ENCODE measurements at places on chromosomes 5 and 9.
A peak's percentile ranks its signal among the peaks of the same experiment; 100 is the strongest.

DNA sequence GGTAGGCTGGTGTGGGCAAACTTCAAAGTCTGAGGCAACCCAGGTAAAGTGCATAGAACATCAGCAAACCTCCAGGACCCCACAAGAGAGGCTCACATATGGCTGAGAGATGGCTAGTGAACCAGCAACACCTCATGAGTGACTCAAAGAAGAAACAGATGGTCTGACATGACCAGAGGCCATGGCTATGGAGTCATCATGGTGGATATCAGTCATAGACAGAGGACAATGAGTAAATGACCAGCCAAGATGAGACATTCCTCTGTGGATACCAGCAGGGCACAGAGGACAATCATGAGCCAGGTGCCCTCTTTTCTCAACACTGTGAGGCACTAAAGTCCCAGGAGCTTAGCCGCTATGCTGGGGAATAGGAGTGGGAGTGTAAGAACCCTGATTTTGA, 180.8 kb downstream of the RASEF start:
- no peak for DNase-seq

DNA sequence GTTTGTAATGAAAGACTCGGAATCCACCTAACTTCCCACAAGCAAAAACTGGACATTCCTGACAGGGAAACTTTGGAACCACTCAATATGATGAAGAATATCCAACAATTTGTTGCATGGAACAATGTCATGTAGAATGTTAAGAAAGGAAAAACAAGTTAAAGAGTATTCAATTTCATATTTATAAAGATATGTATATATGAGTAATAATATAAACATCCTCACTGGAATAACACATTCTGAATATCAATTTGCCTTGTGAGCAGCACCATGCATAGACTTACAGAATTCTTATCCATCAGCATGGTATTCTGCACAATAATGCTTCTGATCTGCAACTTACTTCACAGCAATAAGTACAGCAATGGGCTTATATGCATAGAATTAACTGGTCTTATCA, 650.3 kb downstream of the SEMA5A start:
- DNase-seq: no peak

- no peak for DNase-seq
Observed at GRCh38 chr9:127130661-127131538, 8.5 kb upstream of the ANGPTL2 start.

DNA sequence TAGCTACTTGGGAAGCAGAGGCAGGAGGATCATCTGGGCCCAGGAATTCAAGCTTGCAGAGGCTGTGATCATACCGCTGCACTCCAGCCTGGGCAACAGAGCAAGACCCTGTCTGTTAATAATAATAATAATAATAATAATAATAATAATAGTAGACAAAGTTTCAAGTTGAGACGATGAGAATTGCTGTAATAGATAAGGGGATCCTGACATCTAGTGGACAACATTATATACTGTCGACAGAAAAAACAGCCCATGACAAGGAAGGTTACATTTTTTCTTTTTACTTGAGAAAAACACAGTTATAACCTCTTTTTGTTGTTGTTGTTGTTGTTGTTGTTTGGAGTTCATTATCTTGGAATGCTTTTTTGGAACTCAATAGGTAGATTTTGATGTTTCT, 35.3 kb downstream of the NDFIP1 start:
- peak; percentile 65 for DNase-seq

DNA sequence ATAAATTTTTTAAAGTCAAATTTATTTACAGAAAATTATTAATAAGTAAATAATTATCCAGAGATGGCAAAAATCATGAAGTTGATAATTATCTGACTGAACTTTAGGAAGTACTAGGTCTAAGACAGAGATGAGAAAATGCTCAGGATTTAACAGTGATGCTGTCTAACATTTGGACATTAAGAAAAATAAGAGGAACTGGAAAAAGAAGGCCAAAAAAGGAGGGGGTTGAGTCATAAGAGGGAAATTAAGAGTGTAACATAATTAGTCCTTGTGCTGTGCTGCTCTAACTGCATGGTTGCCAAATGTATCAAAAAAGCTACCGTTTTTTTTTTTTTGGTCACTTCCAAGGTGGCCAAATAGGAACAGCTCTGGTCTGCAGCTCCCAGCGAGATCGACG, 35.4 kb upstream of the TUT7 start:
- DNase-seq: no peak

DNA sequence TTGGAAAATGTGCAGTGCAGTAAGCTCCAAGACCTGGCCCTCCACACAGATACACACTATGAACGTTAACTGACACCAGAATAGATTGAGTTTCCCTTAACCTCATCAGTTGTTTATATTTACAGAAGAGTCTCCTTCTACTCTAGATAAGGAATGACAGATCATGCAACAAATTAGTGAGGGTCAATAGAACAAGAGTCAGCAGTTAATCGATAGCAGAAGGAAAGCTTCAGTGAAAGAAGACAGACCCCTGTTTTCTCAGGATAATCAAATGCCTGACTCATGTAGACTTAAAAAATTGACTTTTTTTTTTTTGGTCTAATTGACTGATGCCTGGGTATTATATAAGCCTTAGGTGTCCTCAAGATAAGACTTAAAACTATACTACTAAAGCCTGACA, 179.9 kb downstream of the DTWD2 start:
- no peak for DNase-seq

GRCh38 chr5:39783756-39784421, 359.1 kb upstream of the DAB2 start:
- no peak for DNase-seq

DNA sequence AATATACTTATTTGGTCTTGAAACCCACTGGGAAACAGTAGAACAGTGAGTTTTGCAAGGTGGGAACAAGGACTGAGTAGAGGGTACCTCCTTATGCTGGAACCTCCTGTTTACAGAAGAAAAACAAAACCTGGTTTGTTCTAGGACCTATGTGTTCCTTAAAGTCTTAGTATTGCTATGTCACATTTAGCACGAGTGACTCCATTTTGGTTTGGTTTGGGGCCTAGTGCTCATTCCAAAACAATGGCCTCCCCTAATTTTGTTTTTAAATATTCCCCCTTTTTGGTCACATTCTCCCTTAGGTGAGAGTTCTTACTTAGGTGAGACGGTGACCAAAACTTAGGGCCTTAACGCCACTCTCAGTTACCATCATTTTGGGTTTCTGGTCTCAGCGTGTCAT, 6.2 kb upstream of the NANS start:
- no peak for DNase-seq

DNA sequence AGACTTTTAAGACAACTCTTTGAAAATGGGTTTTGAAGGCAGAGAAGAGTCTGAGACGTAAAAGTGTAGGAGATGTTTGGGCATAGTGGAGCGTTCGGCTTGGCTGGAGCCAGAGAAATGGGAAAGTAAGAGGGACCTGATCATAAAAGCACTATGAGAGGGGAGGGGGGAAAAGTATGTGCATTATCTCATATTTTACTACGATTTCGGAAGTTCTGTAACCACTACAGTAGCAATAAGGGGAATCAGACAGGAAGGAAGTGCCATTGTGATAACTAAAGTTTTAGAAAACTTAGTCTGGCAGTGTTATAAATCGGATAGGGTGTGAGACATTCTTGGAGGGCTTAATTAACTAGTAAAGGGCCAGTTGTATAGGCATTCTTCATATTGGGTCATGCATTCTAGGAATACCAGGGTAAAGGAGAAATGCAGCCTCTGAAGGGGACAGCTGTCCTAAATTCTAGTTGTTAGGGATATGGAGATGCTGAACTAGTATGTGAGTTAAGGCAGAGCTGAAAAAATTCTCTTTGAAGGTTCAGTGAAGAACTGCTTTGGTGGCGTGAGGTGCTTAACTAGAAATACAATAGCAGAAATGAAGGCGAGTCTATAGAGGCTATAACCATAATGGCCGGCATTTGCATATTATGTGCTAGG, 83.8 kb upstream of the FREM1 start:
- no peak for DNase-seq

- no peak for DNase-seq
Observed at GRCh38 chr5:17413691-17414090, 84.3 kb upstream of the TAF11L2 start.

GRCh38 chr5:160167624-160168165, 48.4 kb upstream of the PWWP2A start:
- no peak for DNase-seq

- peak; percentile 96 for DNase-seq
Observed at GRCh38 chr9:14251154-14252071, 62.5 kb downstream of the NFIB start.

DNA sequence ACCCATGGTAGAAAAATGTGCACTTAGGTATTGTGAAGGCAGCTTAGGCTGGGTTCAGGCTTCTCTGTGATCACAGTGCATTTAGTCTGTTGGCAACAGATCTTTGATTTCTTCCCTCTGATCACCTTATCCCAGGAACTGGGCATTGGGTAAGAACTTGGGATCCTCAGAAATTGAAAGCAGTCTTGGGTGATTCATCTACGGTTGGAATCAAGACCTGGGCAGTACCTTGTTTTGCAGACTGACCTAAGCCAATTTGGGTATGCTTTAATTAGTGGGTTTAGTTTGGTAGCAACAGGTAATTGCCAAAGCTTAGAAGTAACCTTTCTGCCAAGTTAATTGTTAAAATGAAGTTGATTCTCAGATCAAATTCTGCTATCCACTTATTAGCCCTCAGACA, 17.8 kb downstream of the ENTREP1 start:
- DNase-seq: no peak

DNA sequence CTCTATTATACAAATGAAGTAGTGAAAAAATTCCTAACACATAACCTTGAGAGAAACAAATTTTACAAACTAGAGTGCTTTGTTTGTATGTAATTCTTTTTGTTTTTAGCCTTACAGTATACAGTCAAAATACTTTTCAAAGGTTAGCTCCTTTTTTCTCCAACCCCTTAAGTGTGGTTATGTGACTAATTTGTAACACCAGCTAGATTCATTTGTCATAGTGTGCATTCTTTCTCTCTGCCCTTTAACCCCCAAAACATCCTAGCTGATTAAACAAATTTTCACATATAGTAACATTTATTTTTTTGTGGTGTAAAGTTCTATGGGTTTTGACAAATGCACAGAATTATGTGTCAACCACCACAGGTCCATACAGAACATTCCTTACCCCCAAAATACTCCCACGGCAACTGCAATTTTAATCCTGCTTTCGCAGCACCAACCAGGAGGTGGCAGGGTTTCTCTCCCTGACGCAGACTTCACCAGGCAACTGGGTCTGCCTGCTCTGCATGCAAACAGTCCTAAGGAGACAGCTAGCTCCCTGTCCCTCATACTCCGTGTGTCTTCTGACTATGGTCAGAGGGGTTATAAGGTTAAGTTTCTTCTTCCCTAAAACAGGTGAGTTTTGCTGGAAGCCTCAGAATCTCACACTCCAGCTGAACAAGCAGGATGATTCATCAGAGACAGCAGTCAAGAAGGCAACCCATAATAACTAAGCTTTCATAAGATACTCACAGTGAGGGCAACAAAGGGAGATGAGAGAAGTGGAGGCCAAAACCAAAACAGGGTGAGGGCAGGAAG, 44.5 kb upstream of the NR5A1 start:
- peak; percentile 63 for DNase-seq

- no peak for DNase-seq
Observed at GRCh38 chr9:83669067-83669466, 38.7 kb downstream of the UBQLN1 start.

GRCh38 chr5:145887976-145888574, 15.3 kb upstream of the GRXCR2 start:
- DNase-seq: peak; percentile 84

DNA sequence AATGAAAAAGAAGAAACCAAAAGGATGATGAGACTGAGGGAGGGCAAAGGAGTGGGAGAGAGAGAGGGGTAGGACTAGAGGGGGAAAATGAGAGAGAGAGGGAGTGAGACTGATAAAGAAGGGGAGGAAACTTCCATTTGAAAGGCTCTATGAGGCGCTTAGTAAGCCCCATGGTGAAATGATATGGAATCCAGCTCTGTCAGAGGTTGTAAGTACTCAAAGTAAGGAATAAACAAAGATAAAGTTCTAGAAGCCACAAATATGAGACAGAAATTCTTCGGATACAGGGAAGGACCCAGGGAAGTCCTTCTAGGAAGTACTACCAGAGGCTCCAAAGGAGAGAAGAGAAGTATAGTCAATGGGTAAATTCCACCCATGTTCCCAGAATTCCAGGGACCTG, 21.7 kb upstream of the VLDLR start:
- no peak for DNase-seq

- no peak for DNase-seq
Observed at GRCh38 chr9:122127396-122127798, 32.2 kb downstream of the NDUFA8 start.

GRCh38 chr9:35847792-35848572, 19.0 kb downstream of the TMEM8B start:
- DNase-seq: no peak

GRCh38 chr9:134005381-134005780, 13.3 kb upstream of the VAV2 start:
- no peak for DNase-seq

DNA sequence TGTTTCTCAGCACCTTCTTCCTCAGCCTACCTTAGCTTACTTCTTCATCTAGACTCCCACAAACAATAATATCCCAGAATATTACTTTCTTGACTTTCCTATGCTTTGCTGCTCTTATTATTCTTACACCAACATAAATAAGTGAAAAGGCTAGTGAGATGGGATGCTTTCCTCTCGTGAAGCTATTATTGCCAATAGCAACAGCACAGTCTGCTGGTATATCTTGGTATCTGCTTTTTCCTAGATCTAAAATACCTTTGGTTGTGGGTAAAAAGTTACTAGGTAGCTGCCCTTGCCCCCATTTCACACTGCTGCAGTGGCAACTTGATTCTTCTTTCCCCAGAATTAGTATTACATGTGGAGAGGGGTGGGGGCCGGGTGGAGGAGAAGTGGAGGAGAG, 26.1 kb upstream of the GLIPR2 start:
- no peak for DNase-seq

DNA sequence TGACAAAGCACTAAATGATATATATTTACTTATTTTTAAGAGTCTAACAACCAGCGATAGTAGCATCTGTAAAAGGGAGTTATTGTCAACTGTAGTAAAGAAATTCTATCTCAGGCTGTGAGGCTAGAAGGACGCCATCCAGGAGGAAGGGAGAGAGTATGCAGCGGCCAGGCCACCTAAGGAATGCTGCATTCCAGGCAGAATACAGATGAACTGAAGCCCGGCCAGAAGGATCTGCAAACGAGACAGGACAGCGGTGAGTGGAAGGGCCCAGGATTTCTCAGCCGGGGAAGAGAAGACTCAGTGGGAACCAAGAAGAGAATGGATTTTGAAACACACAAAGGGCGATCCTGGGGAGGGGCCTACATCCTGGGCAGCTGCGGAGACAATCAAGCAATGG, 7.4 kb downstream of the RETREG1 start:
- no peak for DNase-seq

DNA sequence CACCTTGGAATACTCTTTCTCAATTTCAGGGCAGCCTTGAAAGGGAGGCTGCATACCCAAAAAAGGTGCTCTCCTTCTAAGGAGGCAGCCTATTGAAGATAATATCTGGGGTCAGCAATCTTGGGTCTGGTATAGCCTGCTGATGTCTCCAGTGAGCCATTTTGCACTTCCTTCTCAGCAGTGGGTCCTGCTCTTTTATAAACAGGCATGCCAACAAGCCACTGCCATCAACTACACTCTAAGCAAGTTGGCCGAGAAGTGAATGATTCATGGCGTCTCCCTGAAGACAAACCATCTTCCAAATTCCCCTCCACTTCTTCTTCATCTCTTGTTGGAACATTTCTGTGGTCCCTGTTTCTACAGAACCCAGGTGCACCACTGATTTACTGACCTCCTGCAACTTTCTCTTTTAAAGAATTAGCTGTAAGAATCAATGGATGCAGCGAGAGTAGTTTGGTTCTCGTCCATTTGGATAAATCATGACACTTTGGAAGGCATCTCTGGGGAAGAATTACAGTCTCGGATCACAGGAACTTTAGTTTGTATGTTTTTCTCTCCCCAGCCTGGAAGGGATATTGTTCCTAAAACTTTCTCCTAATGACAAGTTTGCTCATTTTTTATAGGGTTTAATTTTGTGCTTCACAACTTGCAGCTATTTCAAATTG, 108.3 kb downstream of the INSYN2B start:
- no peak for DNase-seq
